ENCODE measurements at places on chromosomes 6 and 20.
A peak's percentile ranks its signal among the peaks of the same experiment; 100 is the strongest.

DNA sequence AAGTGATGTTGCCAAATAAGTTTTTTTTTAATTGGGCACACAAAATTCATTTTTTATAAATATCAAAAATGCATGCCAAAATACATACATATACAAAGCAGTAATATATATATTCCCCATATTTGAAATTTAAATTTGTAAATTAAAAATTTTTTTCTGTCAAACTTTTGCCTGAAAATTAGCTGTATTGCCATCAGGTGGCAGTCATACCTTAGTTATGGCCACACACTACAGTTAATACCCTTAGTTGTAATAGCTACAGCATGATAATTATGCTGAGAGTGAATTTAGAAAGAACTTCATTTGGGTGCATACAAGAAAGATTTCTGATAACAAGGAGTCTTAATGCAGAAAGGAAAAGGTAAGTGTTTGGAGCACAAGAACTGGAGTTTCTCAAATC is 46.2 kb upstream of the SDHAF4 start:
- DNase-seq, result peak; percentile 9

DNA sequence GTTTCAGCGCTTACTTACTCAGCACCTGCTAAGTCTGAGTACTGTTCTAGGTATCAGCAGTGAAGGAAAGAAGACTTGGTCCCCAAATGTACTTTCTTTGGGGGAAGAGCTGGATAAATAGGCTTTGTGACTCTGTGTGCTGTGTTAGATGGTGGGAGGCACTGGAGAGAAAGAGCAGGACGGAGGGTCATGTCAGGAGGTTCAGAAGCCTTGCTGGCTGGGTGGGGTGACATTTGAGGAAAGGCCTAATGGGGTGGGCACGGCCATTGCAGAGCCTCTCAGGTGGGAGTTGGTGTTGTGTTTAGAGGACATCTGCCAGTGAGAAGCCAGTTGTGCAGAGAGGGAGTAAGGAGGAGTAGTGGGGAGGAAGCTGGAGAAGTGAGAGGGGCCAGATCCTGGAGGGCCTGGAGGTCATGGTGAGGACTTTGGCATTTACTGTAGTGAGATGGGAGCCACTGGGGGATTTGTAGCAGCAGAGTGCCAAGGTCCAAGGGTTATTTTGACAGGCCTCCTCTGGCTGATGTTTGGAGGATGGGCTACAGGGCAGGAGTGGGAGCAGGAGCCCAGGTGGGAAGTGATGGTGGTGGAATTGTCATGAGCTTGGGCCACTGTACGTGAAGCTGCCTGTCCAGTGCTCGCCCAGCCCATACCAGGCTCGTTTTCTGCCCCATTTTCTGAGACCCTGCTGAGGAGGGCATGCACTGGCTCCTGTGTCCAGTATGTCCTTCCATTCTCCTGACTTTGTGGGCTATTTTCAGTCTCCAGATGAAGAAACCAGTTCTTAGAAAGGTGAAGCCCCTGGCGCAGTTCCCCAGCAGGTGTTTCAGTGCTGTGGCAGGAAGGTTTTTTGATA is 886 bp downstream of the SDCBP2 start:
- DNase-seq, result no peak

GRCh38 chr6:164694386-164694785 is 615.0 kb downstream of the C6orf118 start:
- no peak for DNase-seq

- DNase-seq, result peak; percentile 68
These were observed 275.8 kb upstream of the PRDM1 start for GRCh38 chr6:105810105-105810921.

DNA sequence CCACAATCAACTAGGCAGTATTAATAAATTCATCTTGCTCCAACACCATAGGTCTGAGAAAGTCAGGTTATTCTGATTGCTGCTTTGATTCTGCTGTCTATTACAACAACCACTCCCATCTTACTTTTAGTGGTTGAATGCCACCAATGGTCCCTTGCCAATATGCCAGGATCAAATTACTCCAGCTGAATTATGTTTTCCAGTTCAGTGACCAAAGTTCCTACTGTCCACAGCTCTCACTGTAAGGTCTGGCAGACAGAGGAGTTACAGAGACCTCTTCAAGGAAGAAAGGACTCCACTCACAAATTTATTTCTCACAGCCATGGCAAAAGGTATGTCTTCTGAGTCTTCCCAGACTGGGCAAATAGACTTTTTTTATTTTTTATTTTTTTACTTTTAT is 557.0 kb downstream of the HAO1 start:
- DNase-seq, result no peak

DNA sequence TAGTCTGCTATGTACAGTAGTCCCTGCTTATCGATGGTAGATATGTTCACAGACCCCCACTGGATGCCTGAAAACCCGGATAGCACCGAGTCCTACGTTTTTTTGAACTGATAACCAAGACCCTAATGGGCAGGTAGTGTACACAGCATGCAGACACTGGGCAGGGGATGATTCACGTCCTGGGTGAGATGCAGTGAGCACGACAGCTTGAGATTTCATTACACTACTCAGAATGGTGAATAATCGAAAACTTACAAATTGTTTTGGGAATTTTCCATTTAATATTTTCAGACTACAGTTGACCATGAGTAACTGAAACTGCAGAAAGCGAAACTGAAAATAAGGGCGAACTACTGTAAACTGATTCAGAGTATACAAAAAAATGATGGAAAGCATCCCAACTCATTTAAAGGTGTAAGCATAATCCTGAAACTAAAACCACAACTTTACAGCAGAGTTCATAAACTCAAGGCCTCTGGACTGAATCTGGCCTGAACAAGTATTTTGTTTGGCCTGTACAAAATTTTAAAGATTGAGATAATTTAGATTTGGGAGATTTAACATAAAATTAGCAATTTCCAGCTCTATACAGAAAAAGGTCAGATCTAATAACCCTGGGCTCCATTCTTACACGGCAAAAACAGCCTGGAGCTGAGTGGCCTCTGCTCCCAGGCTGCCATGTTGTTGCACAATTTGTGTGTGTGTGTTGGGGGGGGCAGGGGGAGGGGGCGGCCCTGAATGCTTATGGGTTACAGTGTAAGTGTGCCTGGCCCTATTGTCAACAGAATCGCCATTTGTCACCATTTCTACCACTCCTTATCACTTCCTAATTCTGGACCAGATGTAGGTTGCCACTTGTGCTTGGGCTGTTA is 34.9 kb downstream of the RNF24 start:
- peak; percentile 39 for DNase-seq

- no peak for DNase-seq
These were observed 70.0 kb downstream of the LRRC1 start for GRCh38 chr6:53864781-53865180.

GRCh38 chr6:51813904-51814303 is 273.5 kb downstream of the PKHD1 start:
- no peak for DNase-seq

GRCh38 chr6:43269273-43270007 is 26.2 kb downstream of the TTBK1 start:
- DNase-seq, result no peak

- no peak for DNase-seq
These were observed at the start of gene PHACTR3 for GRCh38 chr20:59603781-59604541. Gene PHACTR3 (plus strand): TSS chr20:59604540. CDS start chr20:59605015, 475 bp downstream.

- no peak for DNase-seq
These were observed 17.4 kb upstream of the SLCO4A1 start for GRCh38 chr20:62624719-62625453.

- DNase-seq, result no peak
These were observed 105.2 kb upstream of the LRFN2 start for GRCh38 chr6:40692337-40692736.

DNA sequence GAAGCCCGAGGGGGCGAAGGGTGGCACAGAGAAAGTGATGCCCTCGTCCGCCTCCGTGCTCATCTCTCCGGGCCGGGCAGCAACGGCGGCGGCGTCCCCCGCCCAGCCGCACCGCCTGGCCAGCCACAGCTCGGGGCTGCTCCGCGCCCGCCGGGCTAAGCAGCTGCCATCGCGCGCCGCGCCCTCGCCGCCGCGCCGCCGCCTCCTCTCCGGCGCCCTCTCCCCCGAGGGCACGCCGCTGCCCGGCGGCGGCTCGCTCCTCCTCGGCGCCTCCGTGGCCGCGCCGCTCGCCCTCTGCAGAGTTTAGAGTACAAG is 225 bp downstream of the MAP3K5 start:
- DNase-seq, result no peak

- no peak for DNase-seq
These were observed 93.4 kb upstream of the NXT1 start for GRCh38 chr20:23257106-23257761.

DNA sequence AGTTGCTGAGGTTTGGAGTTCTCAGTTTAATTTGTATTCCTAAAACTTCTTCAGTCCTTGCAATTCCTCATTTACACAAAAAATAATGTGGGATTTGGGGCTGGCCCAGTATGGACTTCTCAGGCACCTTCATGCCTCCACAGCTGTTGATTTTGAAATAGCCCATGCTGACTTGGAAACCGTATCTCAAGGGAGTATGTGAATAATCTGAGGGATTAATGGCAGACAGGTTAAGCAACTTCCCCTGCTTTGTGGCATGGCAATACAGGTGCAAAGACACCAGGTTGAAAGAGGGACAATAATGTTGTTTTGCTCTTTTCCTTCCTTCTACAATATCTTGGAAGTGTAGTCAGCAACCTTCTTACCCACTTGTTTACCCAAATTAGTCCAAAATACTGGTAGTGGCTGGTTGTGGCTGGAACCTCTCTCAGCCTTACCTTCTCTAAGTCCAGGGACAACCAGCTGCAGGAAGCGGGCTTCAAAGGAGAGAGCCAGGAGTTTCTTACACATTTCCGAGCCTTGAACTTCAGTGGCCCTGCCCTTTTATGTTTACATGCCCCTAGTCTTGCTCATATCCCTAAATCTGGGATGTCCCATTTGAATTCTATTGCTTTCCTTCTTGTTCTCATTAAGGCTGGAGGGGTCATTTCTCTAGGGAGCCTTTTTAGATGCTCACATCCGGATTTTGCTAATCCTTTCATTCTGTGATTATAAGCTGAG is 44.1 kb upstream of the ADGRF1 start:
- DNase-seq, result no peak

GRCh38 chr20:2794866-2795447 is 5.5 kb downstream of the CPXM1 start:
- no peak for DNase-seq

DNA sequence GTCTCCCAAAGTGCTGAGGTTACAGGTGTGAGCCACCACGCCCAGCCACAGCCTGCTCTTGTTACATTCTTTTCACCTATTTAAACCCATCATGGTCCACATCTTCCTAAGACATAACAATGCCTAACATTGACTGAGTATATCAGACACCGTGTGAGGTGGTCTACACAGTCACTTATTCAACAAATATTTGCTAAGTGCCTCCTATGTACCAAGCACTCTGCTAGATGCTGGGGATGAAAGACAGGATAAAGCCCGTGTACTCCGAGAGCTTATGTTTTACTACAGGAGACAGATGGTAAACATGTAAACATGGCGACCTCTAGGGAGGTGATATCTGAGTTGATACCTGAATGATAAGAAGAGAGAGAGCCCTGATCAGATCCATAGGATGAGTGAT is 12.7 kb downstream of the BCL2L1 start:
- no peak for DNase-seq

DNA sequence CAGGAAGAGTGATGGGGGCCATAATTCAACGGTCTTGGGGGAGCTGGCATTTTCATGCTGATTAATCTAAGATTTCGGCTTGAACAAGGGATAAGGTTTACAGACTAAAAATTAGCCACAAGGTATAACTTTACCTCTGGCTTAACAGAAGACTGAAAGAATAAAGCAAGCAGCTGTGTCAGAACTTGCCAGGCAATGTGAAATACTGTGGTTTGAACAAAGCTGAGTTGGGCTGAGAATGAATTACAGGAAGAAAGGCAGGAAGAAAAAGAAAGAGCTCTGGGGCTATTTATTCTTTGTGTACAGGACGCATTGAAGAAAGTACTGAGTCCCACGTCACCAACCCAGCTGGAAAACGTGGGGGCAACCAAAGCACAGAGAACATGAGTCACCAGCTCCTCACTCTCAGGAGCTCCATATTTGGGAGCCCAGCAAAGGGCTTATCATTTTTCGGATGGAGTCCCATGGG is 121.5 kb upstream of the NEDD9 start:
- peak; percentile 28 for DNase-seq

DNA sequence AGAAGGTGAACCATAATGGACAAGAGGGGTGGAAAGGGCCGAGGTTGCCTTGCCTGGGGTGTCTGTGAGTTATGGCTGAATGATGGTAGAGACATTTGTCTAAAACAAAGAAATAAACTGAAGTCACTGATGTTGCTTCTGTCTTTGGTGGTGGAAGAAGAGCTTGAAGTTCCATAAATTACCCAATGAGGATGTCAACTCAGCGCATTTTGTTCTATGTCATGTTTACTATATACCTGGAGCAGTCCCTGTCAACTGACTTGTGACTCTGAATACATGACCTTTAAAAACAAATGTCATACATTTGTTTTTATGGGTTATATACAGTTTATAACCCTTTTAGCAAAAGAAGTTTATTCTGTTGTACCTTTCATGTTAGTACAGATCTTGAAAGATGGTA is 2.0 kb downstream of the EFHC1 start:
- no peak for DNase-seq

- DNase-seq, result no peak
These were observed 32.7 kb downstream of the COL20A1 start for GRCh38 chr20:63325554-63326313.

DNA sequence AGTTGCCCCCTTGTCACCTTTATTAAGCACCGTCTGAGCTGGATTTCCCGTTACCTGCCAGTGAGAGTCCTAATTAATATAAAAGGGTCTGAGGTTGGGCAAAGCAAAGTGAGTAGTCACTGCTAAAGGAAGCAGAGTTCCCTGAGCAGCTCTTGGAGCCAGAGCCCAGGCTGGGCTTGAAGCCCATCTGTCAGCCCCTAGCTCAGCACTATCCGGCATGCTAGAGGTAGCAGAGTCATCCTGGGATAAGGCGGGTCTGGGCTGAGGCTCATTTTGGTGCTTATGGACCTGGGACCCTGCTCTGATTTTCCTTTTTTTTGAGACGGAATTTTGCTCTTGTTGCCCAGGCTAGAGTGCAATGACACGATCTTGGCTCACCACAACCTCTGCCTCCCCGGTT is 46.2 kb downstream of the ADNP start:
- DNase-seq, result no peak

DNA sequence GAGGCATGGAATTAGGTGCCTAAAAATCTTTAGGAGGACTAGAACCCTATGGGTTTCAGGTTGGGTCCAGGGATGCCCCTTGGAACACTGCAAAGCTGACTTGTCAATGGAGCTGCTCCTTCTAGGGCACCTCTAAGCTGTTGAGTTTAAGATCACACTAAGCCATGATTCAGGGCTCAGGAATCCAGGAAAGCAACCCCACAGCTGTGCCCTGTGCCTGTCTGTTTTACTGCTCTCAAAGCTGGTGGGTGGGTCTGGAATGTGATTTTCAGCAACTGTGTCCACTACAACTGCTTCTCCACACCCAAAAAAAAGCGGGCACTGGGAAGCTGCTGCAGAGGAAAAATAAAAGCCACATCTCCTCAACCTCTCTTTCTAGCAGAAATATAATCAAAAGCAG is 310.4 kb upstream of the MOCS1 start:
- no peak for DNase-seq

- DNase-seq, result no peak
These were observed 32.3 kb downstream of the SNAP25 start for GRCh38 chr20:10250902-10251301.

- no peak for DNase-seq
These were observed 64.5 kb upstream of the TASP1 start for GRCh38 chr20:13703265-13703664.
